Hematopoietic multipotent progenitor cell treated with erythropoietin and hydrocortisone succinate and interleukin-3 and kit ligand, for 15 days (in vitro differentiated cells): ENCODE measurements at places on chromosomes 7 and 10.

DNA sequence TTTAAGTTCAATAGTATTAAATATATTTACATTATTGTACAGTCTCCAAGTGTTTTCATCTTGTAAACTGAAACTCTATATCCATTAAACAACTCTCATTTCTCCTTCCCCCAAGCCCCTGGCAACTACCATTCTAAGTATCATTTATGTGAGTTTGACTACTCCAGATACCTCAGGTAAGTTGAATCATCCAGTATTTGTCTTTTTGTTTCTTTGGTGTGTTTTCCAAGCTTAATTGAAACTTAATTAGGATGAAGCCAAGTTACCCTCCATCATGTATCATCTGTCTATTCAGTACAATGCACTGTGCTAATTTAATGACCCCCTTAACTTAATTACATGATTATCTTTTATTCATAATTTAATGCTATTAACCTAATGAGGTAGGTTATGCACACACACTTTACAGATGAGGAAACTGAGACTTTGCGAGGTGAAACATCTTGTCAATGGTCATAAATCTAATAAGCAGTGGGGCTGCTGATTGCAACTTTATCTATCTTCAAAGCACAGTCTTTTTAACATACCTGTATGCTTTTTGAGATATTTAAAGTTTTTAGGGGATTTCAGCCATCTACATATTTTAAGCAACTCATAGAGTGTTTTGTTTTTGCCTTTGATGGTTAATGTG, 663 bp downstream of the MACC1 start:
- DNase-seq = no peak

DNA sequence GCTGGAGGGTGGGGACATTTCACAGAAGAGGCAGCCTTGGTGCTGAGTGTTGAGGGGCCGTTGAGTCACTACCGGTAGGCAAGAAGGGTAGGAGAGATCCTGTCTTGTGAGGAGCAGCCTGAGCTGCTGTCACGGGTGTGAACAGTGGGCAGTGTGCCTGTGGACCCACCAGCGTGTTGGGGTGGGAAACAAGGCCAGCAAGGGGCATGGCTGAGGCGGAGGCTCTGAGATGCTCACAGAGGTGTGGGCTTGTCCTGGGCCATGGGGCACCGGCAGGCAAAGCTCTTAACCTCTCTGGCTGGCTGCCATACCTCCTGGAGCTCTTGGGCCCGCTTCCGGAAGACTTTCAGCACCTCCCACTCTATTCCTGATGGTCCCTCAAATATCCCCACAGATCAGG, 33.6 kb upstream of the SMARCD3 start:
- no peak for DNase-seq

DNA sequence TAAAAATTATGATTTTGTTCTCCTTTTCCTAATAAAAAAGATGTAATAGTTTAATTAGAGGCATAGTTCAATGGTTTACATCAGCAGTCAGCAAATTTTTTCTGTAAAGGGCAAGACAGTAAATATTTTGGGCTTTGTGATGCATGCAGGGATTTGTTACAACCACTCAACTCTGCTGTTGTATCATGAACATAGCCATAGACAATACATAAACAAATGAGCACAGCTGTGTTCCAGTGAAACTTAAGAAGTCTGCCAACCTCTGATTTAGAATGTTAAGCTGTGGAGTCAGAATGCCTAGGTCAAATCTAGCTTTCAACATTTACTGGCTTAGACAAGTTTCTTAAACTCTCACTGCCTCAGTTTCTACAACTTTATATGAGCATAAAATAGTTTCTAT, 31.6 kb downstream of the ASZ1 start:
- DNase-seq = no peak

GRCh38 chr10:51425431-51425830, 274.0 kb downstream of the CSTF2T start:
- DNase-seq = no peak

- no peak for DNase-seq
These were observed 61.3 kb downstream of the FOXL3 start for GRCh38 chr7:351256-351655.

- DNase-seq = no peak
These were observed 34.2 kb downstream of the FIGNL1 start for GRCh38 chr7:50415844-50416364.

DNA sequence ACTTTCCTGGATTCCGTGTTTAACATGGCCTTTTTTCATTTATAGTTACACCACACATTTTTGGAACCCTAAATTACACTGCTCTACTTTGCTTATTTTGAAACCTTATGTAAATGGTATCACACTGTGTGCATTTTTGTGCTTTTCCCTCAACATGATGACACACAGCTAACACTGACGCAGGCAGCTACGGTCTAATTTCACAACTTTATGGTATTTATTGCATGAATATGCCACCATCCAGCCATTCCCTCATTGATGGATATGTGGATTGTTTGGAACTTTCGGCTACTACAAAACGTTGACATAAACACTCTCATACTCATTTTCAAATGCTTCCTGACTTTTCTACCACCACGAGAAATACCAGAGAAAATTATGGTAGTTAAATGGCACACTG, 6.9 kb downstream of the PAPOLB start:
- no peak for DNase-seq

- DNase-seq = no peak
These were observed 23.7 kb upstream of the WNT16 start for GRCh38 chr7:121305109-121305508.

DNA sequence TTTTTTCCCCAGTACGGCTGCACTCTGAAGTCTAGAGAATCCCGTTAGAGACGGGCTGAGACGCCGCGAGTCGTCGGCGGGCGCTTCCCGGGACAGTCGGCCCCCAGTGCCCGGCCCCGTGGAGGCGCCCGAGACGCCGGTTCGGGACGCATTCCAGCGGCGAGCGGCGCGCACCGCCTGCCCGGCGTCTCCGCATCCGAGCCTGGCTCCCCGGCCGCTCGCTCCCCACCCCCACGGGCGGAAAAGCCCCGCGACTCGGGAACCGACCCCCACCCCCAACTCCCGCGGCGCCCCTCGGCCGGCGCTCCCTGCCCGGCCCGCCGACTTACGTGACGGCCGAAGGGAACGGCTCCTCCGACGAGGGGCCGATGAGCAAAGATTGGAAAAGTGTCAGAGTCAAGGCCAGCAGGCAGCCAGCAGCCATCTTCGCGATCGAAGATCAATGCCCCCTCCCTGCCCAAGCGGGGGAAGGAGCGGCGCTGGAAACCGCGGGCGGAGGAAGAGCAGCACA, 486 bp downstream of the CACNA2D1 start:
- no peak for DNase-seq

- no peak for DNase-seq
These were observed 9.6 kb downstream of the ETV1 start for GRCh38 chr7:13979671-13980435.

DNA sequence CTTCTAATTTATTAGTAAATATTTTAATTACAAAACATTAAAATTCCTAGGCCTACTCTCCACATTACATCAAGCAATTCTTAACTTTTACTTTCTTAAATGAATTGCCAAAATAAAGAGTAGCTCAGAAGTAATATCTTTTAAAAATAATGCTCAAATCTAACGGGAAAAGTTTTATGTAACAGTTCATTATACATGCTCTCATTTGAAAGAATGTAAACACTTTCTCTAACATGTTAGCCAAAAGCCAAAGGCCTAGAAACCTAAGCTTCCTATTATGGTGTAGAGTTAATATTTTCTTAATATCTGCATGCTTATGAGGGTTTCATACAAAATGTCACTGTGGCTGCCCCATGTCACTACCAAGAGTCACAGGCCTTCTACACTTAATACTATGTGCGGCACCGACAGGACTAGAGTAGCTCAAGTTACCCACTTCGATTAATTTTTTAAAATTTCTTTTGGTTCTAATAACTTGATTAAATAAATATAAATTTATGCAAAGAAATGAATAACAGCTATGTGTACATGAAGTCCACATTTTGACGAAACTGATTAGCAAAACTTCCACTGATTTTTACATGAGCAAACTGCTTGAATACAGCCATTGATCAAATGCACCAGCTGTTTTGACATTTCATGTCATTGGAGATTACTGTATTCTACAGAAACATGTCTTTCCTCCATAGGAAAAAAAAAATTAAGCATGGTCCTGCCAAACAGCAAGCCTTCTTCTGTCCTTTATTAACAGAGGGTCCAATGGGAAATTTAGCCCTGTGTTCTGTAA, 3.5 kb downstream of the COBL start:
- DNase-seq = no peak

DNA sequence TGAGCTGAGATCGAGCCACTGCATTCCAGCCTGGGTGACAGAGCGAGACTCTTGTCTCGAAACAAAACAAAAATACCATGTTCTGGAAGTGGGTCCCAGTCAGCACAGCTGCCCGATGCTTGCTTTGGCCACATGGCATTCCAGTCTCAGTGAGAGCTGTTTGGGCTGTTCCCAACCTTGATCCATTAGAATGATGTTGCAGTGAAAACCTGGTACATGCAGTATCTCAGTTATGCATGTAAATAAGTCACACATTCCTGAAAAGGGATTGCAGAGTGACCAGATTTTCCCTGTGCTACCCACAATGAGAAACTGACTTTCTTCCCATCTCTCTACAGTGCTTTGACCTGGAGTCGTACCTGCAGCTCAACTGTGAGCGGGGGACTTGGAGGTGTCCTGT, 15.4 kb downstream of the ZMIZ2 start:
- no peak for DNase-seq

GRCh38 chr10:93872375-93873158, 21.2 kb upstream of the SLC35G1 start:
- DNase-seq = no peak

GRCh38 chr10:112899391-112900065, 50.5 kb upstream of the TCF7L2 start:
- DNase-seq = no peak

DNA sequence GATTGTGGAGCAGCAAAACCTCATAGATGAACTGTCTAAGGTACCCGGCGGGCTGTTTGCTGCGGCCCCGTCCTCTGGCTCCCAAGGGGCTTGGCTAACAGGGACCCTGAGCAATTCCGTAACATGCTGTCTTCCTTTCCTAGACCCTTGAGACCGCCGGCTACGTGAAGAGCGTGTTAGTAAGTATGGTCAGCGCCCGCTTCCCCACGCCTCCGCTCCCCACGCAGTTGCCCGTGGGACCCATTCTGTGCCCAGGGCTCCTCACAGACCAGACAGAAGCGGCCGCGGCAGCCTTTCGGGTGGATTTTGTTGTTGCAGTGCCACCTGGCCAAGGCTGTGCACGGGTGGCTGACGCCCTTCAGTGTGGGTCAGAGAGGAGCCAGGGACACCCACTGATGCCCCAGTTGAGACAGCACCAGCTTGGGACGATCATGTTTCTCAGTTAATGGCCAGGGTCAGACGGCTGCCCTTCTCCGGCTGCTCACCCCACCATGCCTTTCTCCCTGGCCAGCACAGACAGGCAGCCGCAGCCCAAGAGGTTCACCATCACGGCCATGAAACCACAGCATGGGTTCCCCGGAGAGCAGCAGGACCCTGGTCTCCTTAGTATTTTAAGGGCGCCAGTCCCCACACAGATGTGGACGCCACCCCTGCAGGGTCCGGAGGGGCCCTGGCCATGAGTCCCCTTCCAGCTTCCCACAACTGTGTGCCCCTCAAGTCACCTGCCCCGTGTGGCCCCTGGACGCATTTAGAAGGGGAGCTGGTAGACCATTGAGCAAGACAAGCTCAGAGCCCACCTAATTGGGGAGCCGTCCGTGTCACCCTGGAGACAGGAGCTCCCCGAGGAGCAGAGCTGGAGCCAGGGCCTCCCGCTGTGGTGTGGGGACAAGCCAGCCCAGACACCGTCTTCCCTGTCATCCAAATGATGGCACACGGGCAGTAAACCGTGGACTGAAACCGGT, 49.4 kb upstream of the DPYSL4 start:
- DNase-seq = no peak

- DNase-seq = no peak
These were observed 26.7 kb upstream of the CD36 start for GRCh38 chr7:80611779-80612178.

GRCh38 chr7:41425926-41426325, 277.0 kb downstream of the INHBA start:
- DNase-seq = no peak

- no peak for DNase-seq
These were observed 128.7 kb downstream of the TSPAN12 start for GRCh38 chr7:120729245-120729644.

DNA sequence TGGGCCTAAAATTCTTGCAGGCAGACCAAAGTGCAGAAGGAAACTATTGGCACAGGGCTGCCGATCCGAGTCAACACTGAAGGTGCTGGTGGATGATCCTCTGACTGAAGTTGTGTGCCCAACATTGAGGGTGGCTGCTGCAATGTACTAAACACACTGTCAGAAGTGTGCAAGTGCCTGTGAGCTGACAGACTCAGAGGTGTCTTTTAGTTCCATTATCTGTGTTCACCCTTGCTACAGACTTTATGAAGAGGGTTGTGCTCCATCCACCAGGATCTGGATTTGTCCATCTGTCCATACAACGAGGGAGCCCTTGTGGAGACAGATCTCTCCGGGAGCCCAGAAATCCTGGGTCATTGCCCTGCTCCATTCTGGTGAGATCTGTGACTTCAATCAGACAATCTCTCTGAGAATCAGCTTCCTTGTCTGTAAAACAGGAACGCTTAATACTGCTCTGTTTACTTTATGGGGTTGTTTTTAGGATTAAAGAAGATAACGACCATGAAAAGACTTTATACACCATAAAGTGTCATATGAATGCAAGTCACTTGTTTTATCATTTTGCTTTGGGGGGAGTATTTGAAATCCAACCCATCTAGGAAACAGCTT, 9.5 kb upstream of the TRPV6 start:
- DNase-seq = no peak

DNA sequence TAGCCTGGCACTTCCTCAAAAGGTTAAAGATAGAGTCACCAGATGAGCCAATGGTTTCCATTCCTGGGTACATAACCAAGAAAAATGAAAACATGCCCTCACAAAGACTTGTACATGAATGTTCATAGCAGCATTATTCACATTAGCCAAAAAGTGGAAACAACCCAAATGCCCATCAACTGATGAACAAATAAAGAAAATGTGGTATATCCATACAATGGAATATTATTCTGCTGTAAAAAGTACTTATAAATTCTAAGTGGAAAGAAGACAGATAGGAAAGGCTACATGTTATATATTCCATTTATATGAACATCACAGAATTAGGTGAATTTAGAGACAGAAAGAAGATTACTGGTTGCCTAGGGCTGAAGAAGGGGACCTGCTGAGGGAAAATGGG, 10.7 kb upstream of the SLC16A9 start:
- DNase-seq = no peak
